Activated naive CD4-positive, alpha-beta T cell (primary cell): ENCODE measurements at places on chromosomes 1 and 21.

GRCh38 chr21:17753736-17754135, 65.4 kb downstream of the C21orf91 start:
- no peak for DNase-seq

DNA sequence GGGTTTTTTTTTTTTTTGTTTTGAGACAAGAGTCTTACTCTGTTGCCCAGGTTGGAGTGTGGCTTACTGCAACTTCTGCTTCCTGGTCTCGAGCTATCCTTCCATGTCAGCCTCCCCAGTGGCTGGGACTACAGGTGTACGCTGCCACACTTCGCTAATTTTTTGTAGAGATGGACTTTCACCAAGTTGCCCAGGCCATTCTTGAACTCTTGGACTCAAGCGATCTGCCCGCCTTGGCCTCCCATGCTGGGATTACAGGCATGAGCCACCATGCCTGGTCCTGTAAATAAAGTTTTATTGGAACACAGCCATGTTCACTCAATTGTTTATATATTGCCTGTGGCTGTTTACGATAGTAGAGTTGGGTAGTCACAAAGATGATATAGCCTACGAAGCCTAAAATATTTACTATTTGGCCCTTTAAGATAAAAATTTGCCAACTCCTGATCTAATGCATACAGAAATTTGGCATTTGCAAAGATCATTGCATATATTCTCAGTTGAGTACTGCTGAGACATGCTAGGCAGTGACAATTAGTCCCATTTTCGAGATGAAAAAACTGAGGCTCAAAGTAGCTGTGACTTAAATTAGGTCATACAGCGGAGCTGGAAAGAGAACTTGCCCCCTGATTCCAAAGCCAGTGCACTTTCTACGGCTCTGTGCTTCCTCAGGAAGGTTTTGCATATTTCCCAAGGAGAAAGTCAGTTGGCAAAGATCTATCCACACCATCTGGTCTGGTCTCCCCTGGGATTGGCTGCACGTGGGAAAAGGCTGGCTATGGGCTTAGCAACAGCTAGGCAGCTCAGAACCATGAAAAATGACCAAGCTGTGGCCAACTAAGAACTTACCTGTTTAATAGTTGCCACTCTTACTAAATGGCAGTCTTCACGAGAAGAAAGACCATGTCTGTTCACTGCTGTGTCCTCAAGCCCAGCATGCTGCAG, 19.4 kb downstream of the MECR start:
- no peak for DNase-seq

- no peak for DNase-seq
Measured at GRCh38 chr1:164836614-164837018, 277.6 kb downstream of the PBX1 start.

DNA sequence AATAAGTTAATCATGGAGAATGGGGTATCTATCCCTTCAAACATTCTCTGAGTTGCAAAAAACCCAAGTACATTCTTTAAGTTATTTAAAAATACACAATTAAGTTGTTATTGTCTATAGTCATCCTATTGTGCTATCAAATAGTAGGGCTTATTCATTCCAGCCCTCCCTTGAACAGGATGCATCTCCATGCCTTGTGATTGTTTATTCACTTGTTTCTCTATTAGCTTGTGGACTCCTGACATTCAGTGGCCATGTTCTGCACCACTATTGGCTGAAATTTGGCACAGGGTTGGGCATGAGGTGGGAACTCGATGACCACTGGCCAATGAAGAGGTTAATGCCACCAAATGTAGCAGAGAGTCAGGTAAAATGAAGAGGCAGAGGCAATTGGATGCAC, 272.8 kb downstream of the TNR start:
- DNase-seq, result no peak

GRCh38 chr1:228839656-228840055, 104.4 kb downstream of the RHOU start:
- no peak for DNase-seq
